ENCODE measurements at places on chromosomes 3 and 15.

GRCh38 chr3:69842789-69843188 lies 103.5 kb downstream of the MITF start:
- no peak for DNase-seq

DNA sequence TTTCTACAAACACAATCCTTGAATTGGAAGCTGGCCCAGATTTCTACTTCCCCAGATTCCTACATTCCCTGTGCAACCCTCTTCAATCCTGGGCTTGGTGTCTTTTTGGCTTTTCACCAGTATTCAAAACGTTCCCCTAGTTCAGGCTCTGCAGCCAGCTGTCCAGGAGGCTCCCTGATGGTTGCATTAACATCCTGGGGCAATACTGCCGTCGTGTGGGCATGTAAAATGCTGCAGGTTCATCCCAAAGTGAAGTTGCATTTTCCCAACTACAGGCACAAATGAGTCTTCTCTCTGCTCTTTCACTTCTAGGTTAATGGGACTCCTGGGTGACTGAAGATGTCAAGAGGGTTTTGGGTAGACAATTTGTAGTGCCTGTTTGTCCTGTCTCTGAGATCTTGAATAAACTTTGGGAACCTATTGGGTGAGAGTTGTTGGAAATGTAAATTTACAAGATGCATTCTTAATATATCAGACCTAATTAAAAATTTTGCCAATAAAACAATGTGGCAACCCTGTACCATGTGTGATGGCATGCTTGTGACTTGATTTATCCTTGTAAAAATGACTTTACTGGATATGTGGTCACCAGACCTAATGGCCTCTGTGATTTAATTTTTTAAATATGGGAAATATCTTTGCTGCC lies 28.6 kb downstream of the SOX14 start:
- DNase-seq, result no peak

DNA sequence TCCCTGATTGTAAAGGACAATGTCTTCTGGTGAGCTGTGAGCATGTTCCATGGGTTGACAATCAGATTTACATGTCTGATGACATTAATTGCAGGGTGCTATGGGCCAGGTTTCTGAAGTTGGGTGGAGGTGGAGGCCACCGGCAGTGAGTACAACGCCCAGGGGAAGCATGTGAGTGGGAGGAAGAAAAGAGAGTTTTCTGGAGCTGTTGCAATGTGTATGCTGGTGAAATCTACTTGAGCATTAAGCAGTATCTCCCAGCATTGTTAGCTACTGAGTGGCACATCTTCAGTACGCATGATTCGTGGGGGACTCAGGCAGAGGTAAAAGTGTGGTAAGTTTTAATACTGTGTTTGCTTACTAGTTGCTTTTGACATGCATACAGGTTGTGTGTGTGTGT lies 26.6 kb downstream of the TMEM45A start:
- peak; percentile 53 for DNase-seq

GRCh38 chr3:167973046-167973445 lies 122.7 kb downstream of the GOLIM4 start:
- DNase-seq, result no peak

GRCh38 chr3:179715582-179715981 lies 62.7 kb downstream of the USP13 start:
- DNase-seq, result no peak

DNA sequence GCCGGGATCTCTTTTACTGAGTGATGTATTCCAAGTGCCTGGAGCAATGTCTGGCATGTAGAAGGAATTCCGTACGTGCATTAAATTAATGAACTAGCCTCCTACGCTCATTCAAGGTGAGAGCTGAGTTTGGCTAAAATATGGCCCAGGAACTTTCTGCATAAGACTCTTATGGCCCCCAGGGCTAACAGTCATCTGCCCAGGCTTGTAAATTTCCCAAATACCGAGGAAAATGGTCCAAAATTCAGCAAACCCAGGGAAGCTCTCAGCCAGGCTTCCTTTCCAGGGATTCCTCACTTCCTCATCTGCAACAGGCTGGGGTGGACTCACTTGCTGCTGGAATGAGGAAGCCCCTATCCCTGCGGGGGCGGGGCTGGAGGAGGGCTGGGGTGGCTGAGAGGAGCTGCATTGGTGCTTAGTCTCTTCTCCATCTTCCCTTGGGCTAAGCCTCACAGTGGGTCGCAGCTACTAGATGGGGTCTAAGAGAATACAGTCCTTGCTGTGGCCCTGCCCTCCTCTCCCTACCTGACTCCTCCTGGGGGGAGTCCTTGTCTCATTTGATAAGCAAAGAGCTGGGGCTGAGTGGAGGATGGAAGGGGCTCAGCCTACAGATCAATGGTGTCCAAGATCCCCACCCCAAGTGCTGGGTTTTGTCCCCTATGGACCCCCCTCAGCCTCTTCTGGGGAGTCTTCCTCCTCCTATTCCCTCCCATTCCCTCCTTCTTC lies 28.5 kb upstream of the APOD start:
- no peak for DNase-seq
